ENCODE measurements at places on chromosomes 12 and 14.

- no peak for DNase-seq
Measured at GRCh38 chr14:75558440-75558839, 20.0 kb upstream of the FLVCR2 start.

GRCh38 chr12:111720457-111720856 is 34.6 kb downstream of the ACAD10 start:
- no peak for DNase-seq

DNA sequence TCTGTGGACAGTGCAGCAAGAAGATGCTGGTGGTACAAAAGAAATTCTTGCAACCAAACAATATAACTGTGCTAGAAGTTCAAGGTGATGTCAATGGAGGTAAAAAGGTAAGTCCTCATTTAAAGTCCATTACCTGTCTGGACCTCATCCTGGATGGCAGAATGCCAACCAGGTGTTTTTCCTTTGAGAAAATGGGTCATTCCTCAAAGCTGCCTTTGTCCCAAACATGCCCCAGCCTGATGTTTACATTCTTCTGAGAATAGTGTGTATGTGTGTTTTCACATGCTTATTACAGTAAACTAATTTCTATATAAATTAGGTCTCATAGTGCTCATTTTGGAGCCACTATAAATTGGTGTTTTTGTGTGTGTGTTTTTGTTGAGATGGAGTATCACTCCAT is 24.9 kb downstream of the ACTR6 start:
- no peak for DNase-seq

GRCh38 chr14:59155886-59156285 is 32.6 kb upstream of the DAAM1 start:
- no peak for DNase-seq

DNA sequence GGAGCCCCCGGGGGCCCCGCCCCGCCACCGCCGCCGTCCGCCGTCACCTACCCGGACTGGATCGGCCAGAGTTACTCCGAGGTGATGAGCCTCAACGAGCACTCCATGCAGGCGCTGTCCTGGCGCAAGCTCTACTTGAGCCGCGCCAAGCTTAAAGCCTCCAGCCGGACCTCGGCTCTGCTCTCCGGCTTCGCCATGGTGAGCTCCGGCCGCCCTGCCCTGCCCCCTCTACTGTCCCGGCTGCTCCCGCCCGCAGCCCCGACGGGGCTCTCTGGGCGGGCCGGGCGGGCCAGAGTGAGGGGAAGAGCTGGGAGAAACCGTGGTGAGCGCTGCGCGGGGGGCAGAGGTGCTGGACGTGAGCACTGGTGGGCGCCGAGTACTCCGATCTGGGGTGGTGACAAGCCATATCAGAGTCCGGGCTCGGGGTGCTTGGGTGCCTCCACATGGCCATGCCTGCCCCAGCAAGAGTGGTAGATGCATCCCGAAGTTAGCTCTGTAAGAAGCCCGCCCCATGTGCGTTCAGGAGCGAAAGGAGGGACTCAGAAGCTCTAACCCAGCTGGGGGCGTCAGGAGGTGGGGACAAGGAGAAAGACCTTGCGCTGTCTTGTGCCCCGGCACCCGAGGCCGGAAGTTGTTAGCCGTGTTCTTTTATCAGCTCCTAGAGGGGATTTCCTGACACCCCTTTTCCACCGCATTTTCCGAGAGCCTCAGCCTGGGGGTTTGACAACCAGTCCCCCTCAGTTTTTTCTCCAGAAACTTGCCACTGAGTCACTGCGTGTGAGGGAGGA is 717 bp downstream of the ORAI1 start:
- peak; percentile 87 for DNase-seq

DNA sequence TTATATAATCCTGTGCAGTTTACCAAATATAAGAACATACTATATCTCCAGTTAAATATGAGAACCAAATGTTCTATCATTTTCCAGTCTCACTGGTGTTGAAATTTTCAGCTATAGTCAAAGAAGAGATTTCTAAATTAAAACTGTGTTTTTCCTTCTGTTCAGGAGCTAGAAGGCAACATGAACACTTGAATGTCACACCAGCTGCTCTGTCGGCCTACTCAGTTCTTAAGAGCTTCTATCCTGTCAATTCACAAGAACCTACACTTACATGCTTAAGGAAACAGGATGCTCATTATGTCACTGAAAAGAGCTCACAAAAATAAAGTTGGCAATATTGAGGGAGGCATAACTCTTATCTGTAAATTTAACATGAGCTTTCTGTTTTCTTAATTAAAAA is 43.1 kb downstream of the ATP2B1 start:
- no peak for DNase-seq

DNA sequence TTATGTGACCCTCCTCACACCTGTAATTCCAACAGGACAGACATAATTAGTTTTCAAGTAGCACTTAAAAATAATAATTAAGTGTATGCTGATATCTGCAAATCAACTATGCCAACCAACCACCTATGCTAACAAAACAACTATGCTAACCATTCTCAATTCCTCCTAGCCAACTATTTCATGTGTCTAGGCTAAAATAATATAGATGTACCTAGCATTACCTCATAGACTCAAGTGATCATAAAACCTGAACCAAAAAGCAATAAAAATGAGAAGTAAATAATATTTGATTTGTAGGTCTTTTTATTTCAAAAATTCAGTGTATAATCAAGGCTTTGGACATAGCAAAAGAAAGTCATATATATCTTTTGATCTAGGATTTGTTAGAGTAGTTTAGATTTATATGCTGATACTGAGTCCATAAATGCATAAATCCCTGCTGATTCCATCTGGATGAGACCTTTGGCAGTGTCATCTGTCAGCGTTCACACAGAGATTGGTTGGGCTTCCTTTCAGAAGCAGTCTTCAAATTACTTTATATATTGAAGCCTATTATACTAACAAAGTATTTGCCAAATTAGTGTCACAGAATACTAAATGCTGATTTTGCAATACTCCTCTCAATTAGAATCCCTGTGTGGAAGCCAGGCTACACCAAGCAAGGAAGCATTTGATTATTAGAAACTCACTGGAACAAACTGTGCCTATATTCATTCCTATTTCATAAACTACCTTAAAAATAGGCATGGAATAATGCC is 101.4 kb upstream of the PPM1H start:
- no peak for DNase-seq
